ENCODE measurements at places on chromosomes 5 and 9.

DNA sequence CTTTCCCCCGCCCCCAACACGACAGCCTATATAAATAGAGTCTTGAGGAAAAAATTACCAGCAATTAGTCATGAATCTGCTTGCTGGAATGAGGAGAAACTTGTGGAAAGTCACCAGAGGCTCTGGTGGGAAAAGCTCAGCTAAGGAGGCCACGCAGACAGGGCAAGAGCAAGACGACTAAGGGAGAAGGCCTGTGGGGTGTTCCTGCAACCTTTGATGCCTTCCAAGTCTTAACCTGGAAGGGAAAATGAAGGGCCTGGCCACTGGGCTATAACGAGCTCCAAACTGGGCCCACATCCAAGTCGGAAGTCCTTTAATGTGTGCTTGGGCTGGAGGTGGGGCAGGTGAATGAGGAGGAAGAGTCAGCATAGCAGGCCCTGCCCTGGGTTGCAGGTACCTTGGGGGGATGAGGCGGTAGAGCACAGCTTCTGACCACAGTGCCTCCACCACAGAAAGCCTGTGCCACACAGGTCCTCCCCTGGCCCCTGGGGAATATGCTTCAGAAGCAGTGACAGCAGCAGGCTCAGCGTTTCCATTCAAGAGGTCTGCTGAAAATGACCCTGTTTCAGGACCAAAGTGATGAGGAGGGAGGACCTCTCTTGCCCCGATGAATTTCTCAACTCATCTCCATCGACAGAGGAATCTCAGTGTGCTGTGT is 92.8 kb upstream of the LRRTM2 start:
- no peak for DNase-seq

GRCh38 chr5:76153271-76153670 is 70.1 kb downstream of the SV2C start:
- no peak for DNase-seq

- DNase-seq = no peak
These were observed 78.9 kb downstream of the ALDH7A1 start for GRCh38 chr5:126516133-126516532.

DNA sequence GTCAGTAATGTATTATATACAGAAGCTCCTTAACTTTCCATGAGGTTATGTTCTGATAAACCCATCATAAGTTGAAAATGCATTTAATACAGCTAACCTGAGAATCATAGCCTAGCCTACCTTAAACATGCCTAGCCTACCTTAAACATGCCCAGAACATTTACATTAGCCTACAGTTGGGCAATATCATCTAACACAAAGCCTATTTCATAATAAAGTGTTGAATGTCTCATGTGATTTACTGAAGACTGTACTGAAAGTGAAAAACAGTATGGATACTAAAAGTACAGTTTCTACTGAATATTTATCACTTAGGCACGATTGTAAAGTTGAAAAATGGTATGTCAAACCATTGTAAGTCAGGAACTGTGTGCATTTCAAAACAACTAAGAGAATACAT is 1.6 kb downstream of the GM2A start:
- DNase-seq = no peak

DNA sequence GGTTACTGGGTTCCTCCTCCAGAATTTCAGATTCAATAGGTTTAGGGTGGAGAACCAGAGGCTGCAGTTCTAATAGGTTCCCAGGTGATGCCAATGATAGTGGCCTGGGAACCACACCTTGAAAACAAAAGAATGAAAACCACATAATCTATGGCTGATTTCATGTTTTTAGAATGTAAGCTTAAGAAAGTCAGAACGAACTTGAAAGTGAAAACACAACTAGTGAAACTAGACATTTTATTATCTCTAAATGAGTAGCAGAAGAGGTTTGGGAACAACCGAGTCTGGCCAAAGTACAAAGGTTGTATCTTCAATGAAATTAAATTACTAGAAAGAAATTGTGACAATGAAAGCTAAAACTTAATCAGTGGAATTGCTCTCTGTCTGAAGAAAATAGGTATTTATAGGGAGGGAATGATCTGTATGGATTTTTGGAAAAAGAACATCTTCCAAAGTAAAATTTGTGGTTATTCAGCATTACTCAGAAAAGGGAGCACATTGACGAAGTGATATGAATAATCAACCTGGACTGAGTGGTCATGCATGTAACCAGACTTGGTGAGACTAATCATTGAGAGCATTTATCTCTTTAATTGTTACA is 24.9 kb upstream of the CEP120 start:
- DNase-seq = no peak

GRCh38 chr9:40914772-40915659 is 213.5 kb downstream of the FOXD4L6 start:
- DNase-seq = no peak
